GM04503 (cell line): ENCODE measurements at places on chromosomes 11 and 22.

GRCh38 chr11:61133145-61133544, 28.1 kb downstream of the VPS37C start:
- no peak for DNase-seq

DNA sequence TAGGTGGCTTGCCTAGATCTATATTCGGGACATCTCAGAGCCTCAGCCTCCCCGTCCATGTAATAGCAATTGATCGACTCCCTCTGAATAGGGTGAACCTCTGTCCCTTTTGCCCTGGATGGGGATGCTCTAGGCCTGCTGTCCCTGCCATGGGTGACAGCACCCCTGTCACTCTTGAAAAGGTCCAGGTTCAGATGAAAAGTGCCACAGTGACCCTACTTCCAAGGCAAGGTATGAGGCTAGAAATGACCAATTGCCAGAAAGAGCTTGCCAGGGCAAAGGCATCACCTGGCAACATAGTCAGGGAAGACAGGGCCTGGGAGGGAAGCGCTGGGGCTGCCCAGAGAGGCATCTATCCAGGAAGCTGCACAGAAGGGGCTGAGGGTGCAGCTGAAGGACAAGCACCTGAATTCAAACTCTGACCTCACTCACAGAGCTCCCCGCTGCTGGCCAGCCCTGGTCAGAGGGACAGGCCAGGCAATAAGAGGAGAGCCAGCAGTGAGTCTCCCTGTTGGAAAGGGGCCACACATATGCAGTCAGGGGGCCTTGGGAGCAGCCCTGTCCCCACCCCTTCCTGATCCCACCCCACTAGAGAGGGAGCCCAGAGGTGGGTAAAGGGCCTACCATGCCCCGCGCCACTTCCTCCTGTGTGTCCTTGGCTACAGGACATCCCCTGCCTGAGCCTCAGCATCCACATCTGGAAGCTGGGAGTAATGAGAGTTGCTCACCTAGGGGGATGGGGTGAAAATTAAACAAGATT, 9.0 kb upstream of the APOBEC3A start:
- DNase-seq, result no peak

DNA sequence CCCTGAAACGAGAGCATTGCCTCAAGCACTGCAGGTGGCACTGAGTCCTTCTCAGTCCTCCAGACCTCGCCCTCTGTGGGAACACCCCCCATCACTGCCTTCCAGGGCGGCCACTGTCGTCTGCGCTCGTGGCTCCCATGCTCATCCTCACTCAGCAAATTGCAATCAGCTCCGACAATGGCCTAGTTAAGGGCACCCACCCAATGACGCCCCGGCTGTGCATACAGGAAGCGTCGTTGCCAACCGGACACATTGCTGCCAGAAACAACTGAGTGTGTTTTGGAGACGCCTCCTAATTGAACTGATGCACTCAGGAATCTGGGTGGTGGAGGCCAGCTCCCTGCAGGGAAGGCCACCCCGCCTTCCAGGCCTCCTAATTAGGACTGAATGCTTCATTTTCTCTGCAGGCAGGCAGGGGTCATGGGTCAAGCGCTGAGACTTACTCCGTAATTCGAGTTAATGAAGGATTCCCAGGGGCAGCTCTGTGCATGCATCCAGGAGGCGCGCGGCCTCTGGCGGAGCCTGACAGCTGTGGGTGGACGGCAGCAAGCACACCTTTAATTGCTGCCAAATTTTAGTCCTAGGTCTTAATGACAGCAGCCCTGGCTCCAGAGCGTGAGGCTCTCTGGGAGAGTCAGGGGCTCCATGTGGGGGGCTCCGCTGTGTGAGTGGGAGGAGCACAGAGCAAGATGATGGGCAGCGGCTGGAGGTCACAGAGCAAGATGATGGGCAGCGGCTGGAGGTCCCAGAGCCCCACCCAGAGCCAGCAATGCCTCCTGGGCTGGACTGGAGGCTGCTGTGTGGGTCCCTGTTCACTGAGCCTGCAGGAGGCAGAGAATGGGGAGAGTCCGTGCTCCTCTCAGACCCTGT, 199.0 kb downstream of the BRD1 start:
- no peak for DNase-seq

DNA sequence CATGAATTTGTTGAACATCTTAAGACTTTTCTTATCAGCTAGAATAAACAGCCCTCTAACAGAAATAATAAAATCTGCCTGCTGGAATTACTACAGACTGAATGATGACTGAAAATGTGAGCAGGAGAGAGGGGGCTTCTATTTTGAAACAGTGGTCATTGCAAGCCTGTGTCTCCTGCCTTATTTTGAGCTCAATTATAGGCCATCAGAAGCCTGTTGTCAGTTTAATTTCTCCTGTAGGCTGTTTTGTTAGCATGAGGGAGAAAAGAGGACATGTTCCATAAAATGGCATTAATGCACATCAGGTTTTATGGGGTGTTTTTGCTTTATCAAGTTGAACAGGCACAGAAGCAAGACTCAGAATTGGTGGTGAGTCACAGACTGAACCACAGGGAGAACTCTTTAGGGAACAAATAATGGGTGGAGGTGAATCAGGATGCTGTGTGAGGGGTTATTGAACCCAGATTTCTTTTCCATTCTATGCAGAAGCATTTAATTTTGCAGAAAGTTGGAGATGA, 129.1 kb downstream of the PARVA start:
- DNase-seq, result peak; percentile 24

GRCh38 chr11:116875194-116875593, 37.8 kb upstream of the APOA1 start:
- DNase-seq, result no peak

DNA sequence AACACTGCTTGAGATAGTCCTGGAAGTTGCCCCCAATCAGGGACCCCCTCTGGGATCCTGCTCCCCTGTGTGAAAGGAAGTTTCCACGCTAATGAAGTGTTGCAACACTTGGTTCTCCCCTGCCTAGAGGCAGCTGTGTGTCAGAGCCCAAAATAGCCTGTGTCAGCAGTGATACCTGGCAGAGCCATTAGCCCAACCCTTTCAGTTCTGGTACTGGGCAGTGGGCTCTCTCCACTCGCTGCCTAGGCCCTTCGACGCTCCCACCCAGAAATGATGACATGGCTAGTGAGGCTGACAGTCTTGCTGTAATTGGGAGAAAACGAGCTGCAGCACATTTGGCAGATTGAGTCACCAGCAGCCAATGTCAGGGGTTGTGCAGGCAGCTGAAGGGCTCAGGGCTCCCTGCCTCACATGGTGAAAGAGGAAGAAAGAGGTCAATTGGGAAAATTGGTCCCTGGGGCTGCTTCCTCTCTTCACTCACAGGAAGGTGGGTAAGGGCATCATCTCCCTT, 1.4 kb upstream of the NXF1 start:
- DNase-seq, result no peak
